ENCODE measurements at places on chromosomes 3 and 15.

- no peak for ATAC-seq
Observed at GRCh38 chr15:69679623-69680228, 227.1 kb downstream of the RPLP1 start.

GRCh38 chr3:4935347-4935746 is 43.9 kb upstream of the BHLHE40 start:
- ATAC-seq = no peak

- no peak for ATAC-seq
Observed at GRCh38 chr3:181486141-181486885, 225.4 kb upstream of the SOX2 start.

DNA sequence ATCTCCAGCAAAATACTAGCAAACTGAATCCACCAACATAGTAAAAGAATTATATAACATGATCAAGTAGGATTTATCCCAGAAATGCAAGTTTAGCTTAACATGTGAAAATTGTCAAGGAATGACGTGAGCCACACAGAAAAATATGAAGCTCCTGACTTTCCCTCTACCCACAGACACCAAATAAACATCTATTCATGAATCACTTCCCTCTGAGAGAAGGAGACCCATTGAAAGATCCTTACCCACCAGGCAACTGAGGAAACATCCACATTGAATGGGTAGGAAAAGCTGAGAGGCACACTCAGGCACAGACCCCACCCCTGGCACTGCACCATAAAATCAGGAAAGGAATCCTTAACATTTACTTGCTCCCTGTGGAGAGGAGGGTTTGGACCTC is 102.2 kb upstream of the MANF start:
- ATAC-seq = no peak

- ATAC-seq = peak; percentile 78
Observed at GRCh38 chr3:43378066-43378935, 92.0 kb downstream of the SNRK start.

DNA sequence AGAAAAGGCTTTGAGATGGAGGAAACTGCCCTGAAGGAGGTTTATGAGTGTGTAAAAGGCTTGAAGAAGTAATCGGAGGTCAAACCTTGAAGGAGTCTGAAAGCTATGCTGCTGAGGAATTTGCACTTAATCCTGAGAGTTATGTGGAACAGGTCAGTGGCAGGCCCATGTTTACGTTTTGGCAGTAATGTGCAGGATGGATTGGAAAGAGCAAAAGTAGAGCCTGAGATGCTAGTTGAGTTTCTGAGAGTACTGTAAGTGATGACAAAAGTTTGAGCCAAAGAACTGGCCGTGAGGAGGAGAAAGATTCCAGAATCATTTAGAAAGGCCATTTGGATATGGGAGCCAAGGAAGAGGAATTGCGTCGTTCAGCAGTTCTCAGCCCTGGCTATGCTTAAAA is 3.2 kb upstream of the GASK1A start:
- no peak for ATAC-seq

DNA sequence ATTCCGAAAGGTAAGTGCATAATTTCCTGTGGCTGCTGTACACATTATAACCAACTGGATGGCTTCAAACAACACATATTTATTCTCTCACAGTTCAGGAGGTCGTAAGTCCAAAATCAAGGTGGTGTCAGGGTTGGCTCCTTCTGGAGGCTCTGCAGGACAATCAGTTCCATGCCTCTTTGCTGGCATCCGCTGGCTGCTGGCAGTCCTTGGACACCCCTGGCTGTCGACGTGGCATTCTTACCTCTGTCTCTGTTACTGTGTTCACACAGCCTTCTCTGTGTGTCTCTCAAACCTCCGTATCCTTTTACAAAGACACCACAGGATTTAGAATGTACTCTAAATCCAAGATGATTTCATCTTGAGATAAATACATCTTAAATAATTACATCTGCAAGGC is 398.8 kb upstream of the ATP10A start:
- no peak for ATAC-seq

- no peak for ATAC-seq
Observed at GRCh38 chr3:108178676-108179075, 43.5 kb downstream of the IFT57 start.

DNA sequence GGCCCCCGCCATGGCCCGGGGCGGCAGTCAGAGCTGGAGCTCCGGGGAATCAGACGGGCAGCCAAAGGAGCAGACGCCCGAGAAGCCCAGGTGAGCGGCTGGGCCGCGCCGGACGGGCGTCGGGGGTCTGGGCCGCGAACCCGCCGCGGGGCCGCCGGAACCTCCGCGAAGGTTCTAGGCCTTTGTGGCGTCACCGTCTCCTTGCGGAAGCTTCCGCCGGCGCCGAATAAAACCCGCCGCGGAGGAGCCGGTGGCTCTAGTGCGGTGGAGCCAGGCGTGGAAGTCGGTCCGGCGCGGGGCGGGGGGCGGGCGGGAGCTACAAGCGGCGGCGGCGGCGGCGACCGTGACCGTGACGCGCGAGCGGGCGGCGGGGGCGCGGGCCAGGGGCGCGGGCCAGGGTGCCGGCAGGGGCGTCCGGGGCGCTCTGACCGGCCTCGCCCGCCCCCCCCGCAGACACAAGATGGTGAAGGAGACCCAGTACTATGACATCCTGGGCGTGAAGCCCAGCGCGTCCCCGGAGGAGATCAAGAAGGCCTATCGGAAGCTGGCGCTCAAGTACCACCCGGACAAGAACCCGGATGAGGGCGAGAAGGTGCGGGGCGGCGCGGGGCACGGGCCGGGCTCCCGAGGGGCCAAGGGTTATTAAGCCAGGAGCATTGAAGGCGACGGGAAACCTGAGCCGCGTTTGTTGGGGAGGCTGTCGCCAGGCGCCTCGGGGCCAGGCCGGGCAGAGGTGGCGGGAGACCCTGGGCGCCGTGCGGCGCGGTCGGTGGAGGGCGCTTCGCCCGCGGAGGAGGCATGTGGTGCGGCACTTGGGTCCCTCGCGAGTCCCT is at the start of gene DNAJA4:
DNAJA4 (plus strand) TSS at position 259 of the 833 bp plus-strand sequence; CDS start at position 461, 202 bp downstream.
- peak; percentile 15 for ATAC-seq

- ATAC-seq = peak; percentile 89
Observed at GRCh38 chr15:60374628-60375081, 23.1 kb downstream of the ANXA2 start.

- peak; percentile 13 for ATAC-seq
Observed at GRCh38 chr15:96353930-96354730, 23.6 kb downstream of the NR2F2 start.

DNA sequence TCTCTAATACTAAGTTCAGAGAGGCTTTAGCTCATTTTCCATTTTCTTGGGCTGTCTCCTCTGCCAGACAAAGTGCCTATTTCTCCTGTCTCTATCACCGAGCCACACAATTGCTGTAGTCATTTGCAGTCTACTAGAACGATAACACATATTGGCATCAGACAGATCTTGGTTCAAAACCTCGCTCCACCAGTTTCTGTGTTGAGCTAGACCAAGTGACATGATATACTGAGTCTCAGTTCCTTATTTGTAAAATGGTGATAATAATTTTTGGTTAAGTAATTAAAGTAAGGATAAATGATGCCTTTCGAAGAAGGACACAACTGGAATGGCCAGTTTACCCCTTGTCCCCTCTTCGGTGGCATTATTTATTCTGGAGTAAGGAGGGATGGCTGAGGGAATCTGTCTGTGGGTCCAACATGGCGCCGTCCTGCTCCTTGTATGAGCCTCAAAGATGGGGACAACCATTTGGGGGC is 398 bp upstream of the RAB7A start:
- ATAC-seq = no peak

DNA sequence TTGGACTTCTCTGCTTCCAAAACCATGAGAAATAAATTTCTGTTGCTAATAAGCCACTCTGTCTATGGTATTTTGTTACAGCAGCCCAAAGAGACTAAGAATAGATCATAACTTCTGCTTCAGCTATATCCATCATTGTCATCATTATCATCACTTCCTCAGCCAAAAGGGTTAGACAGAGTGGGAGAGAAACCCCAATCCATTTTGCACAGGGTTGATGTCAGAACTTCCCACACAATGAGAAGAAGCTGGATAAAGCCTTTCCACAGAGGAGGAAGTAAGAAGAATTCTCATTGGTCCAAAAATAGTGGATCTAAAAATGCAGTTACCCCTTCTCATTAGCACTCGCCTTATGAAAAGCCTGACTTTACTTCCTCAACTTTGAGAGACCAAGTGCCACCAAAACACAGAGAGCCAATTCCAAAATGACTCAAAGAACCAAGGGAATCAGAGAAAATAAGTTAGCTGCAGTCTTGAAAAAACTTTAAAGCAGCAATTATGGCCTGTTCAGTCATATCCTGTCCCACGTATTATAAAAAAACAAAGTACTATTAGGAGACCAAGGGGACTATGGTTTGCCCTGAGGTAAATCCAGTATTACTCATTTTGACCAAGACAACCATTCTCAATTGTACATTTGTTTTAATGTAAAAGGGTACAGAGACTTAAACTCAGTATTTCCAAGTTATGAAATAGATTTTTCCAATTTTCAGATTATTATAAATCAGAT is 80.2 kb downstream of the WNT5A start:
- no peak for ATAC-seq

DNA sequence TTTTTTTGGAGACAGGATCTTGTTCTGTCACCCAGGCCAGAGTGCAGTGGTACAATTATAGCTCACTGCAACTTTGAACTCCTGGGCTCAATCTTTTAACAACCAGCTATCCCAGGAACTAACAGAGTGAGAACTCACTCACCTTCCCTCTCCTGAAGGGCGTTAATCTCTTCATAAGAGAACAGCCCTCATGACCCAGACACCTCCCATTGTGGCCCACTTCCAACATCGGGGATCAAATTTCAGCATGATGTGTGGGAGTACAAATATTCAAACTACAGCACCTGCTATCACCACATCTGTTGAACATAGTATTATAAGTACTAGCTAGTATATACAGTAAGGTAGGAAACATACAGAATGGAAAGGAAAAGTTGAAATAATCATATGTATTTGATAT is 132.5 kb downstream of the DOCK3 start:
- peak; percentile 35 for ATAC-seq

DNA sequence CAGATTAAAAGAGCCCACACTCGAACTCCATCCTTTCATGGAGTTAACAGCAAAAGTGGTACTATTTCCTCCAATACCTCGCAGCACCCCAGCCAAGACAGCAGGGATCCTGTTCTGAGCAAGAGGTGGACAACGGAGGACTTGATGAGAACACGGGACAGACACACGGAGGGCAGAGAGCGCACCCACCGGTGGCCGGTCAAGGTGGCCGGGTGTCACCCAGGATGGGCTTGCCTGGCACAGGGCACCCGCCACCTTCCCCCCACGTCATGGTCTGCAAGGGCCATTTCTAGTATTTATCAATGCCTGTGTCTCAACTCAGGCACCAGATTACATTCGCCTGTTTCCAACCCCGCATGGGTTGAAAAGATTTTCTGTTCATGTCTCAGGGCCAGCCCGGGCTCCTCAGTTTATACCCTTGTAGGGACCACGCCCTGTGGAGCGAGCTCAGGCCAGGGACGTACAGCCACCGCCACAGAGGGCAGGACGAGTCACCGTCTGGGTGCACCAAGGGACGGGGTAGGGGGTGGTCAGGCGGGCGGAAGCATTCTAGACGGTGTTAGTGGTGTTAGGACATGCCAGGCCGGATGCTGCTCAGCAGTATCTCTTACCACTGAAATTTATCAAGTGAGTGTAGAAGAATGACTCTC is 64.2 kb downstream of the CYFIP1 start:
- ATAC-seq = peak; percentile 12

DNA sequence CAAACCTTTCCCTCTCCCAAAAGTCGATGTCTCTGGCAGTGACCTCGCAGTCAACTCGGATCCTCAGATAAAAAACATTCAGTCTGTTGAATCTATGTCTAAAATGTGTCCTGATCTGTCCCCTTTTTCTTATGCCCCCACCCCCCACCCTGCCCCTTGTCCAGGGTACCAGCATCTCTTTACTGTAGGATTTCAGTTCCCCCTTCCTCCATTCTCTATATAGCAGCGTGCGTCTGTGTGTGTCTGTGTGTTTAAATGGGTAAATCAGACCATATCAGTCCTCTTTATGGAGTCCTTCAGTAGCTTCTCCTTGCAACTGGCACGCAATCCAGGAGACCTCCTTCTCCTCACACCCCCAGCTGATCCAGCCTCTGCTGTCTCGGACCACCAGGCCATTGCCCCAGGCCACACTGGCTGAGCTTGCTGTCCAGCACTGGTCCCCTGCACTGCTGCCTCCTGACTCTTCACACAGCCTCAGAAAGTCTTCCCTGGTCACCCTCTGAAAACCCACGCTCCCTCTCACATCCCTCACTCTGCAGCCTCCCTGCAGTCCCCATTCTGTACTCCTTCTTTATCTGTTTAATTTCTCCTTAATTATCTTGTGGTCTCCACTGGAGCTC is 1.5 kb downstream of the LRRK1 start:
- ATAC-seq = no peak

DNA sequence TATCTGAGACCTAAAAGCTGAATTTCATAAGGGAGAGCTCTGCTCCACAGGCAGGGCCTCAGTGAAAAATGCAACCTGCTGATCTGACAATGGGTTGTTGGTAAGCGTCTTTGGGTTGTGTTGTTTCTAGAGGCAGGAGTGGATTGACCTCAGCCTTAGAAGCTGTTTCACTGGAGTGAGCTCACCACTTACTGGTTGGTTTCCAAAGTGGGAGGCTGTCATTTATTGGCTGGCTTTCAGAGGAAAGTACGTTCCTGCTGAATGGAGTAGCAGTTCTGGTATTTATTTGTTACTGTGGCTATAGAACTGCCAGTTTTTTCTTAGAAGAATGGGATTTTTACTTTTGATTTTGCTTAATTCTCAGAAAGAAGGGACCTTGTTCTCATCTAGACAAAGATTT is 29.3 kb upstream of the COL6A5 start:
- no peak for ATAC-seq

- no peak for ATAC-seq
Observed at GRCh38 chr15:23035964-23036566, 3.3 kb downstream of the TUBGCP5 start.

DNA sequence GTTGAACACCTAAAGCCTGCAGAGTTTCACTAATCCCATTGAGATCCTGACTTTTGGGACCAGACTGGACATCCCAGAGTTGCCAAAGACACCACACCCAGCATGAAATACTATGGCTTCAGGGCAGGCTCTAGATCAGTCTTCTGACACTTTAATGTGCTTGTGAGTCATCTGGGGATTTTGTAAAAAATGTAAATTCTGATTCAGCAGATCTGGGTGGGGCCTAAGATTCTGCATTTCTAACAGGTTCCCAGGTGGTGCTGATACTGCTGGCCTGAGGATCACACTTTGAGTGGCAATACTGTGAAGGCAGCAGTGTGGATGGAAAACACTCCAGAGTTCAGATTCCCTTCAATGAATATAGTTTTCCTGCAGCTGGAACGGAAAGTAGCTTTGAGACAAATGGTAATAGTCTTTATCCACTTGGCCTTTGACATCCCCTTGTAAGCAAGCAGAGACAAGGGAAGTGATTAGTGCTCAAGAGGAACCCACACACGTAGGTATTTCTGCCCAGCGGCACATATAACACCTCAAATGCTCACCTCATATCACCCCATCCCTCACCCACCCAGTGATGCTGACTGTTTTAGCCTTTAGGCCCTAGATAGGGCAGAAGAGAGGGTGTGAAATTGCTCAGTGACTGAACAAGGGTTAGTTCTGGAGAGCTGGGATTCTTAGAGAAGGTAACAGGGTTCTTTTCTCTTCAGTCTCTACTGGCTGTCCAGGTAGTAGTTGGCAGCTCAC is 51.5 kb upstream of the GSK3B start:
- ATAC-seq = peak; percentile 86

GRCh38 chr3:114242947-114243346 is 5.6 kb upstream of the ZNF80 start:
- ATAC-seq = no peak
